ENCODE measurements at places on chromosomes 11 and 22.

DNA sequence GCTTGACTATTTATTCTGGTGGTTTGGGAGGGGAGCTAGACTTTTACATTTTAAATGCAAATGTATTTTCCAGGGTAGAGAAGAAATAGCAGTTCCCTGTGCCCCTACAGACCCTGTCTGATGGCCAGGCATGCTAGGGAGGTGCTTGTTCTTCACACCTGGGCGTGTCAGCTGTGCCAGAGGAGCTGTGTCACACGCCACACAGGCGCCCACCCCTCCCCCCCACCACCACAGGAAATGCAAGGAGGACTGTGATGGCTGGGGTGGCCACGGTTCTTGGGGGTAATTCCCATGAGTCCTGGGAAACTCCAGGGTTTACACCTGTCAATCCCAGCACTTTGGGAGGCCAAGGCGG is 82.2 kb downstream of the FLI1 start:
- DNase-seq = no peak

GRCh38 chr22:41922328-41922727 is 4.3 kb downstream of the TNFRSF13C start:
- no peak for DNase-seq

GRCh38 chr11:120102050-120102863 is 35.7 kb downstream of the TRIM29 start:
- no peak for DNase-seq

DNA sequence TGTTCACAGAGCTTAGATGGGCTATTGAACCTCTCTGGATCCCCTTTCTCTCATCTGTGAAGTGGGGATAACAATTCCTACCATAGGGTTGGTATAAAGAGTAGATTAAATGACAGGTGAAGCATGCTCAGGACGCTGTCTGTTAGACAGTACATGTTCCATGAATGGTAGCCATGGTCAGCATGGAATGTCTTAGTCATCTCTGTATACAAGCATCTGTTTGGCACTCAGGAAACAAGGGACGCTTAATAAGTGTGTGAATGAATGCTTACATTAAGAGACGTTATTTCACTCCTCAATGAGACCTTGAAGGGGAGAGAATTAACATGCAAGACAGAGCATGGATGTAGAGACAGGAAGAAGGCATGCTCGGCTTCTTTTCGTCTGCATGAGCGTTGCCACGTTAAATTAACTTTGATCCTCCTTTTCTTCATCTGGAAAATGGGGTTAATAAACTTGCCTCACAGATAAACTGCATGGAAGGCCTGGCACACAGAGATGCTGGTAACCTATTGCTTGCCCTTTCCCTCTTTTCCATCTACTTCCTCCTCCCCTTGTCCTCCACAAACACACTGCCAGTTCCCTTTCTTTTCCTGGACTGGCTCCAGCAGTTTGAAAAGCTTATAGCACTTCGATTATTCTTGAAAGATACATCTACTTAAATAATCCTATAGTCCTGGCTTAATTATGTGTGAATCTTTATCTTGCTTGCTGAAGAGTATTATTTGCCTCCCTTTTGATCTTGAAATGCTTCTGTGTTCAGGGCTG is 267.2 kb upstream of the MTNR1B start:
- DNase-seq = no peak

DNA sequence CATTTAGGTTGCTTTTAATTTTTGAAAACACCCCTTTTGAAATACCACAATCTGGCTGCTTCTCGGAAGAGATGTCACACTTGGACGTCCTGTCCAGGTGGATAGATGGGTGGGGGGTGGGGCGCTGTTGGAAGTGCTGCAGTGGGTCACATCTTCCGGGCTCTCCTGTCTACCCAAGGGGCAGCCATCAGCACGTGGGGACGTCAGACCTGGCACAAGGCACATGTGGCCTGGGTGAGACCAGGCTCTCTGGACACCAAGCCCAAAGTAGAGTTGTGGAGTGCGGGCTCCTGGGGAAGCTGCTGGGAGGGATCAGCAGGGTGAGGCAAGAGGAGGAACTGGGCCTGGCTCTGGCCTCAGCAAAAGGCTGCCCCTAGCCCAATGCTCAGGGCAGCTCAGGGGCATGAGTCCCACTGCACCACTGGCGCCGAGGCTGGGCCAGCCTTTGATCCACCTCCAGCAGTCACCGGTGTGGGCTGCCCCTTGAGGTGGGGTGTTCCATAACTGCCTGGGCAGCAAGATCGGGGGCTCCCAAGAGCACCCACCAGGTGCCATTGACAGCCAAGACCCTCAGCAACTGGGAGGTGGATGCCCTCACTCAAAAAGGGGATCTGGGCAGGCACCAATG is 68.6 kb upstream of the CCND1 start:
- no peak for DNase-seq

DNA sequence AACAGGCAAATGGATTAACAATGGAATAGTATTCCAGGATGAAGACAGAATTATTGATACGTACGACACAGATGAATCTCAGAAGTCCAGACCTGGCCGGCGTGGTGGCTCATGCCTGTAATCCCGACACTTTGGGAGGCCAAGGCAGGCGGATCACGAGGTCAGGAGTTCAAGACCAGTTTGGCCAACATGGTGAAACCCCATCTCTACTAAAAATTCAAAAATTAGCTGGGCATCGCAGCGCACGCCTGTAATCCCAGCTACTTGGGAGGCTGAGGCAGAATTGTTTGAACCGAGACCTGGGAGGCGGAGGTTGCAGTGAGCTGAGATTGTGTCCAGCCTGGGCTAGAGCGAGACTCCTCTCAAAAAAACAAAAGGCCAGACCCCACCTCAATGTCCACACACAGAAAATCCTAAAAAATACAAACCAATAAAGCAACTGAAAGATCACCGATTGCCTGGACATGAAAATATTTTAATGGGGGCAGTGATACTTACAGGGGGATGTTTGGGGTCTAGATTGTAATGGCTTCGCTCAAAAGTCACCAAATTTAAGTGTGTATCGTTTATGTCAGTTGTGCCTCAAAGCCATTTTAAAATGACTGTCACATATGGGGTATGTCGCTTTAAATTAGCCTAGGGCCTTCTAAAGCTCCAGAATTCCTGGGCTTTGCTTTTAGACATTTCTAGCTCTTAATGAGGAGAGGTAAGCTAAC is 3.8 kb downstream of the RPS25 start:
- no peak for DNase-seq

DNA sequence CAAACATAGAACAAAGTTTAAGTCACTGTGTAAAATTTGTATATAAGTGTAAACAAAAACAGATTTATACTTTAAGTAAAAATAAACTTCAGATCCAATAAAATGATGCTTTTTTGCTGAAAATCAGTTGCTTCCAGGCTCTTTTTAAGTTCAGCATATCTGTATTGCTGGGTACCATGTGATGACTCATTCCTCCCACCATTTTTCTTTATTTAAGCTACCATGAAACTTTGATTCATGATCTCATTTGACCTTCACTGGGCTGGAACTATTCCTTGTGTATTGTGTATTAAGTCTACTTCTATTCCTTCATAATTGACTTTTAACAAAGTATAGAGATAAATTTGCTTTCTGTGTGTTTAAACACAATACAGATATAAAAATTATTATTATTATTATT is 46.3 kb upstream of the RRM1 start:
- no peak for DNase-seq

- no peak for DNase-seq
Observed at GRCh38 chr22:47379037-47379436, 616.6 kb downstream of the TBC1D22A start.

DNA sequence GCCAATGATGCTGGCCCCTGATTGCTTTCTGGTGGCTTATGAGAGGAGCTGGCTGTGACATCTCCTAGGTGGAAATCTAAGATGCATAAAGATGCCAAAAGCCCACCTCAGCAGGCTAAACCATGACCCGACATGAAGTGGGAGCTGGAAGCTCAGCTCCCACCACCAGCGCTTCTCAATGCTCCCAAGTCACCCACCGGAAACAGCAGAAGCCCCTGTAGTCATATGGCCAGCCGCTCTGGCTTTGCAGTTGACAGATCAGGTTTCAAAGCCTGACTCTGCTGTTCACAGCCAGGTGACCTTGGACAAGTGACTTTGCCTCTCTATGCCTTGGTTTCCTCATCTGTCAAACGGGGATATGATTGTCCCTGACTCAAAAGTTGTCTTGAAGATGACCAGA is 29.1 kb upstream of the ANO1 start:
- DNase-seq = no peak

DNA sequence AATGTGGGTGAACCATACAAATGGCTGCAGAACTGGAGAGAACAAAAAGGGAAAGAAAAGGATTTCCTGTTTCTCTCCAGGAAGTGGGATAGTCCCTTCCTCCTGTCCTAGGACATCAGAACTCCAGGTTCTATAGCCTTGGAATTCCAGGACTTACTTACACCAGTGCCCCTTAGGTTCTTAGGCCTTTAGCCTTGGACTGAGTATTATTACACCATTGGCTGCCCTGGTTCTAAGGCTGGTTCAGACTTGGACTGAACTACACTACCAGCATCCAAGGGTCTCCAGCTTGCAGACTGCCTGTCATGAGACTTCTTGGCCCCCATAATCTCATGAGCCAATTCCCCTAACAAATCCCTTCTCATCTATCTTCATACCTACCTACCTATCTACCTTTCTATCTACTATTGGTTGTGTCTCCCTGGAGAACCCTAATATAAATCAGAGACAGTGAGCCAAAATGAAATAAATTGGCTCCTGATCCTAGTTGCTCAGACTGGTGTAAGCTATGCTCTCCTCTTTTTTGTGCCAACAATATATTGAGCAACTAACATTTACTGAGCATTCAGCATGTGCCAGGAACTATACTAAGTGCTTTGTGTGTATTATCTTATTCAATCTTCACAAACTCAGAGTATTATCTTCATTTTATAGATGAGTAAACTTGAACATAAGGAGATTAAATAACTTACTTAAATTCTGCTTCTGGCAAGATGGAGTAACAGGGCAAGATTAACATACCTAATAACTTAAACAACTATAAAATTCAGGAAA is 303.7 kb downstream of the TTC28 start:
- DNase-seq = no peak

DNA sequence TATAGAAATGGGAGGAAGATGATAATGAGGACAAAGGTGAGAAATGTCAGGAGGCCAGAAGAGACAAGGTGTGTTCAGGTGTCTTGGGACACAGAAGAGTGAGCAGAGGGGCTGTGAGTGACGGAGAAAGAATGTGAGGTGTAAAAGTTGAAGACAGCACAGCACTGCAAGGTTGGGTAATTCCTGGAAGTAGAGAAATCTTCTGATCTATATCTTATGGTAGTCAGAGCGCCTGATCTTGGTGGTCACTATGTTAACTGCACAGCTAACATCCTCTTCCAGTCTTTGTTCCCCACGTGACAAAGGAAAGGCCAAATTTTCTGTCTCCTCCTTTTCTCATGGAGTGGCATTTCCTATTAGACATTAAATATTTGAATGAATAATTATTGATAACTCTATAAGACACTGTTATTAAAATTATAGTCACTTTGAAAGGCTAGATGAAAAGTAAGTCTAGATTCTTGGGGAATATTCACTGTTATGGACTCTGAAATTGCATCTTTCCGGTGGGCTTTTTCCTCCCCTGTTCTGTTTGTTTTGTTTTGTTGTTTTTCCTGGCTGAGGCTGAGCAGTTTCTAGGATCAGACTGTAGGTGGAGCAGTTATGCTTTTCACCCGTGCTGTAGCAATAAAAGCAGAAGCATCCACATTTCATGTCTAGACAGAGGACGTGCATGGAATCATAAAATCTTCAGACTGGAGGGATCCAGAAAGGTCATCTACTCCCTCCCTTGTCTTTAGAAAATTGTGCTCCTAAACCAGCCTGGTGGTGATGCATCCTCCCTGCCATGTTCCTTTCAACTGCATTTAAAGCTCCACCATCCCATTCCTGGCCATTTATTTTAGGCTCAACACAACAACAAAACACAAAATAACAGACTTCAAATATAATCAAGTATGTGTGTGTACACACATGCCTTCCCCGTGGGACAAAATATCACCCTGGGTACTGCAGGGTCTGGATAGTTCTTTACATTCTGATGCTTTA is 26.6 kb downstream of the SC5D start:
- no peak for DNase-seq

DNA sequence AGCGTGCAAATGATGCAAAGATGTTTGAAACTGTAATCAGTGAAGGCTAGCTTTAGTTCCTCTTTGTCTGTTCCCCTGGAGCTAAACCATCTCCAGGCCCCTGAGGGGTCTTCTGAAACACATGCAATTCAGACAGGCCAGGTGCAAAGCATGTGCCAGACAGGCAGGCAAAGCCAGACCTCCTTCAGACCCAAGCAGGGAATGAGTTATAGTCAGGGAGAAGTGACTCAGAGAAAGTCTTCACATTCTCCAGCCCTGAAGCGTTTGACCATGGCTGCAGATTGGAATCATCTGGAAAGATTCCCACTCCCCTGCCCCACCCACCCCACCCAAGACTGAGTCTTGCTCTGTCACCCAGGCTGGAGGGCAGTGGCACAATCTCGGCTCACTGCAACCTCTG is 187.0 kb upstream of the ISX start:
- DNase-seq = no peak

GRCh38 chr22:31630331-31631329 is 31.4 kb downstream of the PISD start:
- DNase-seq = peak; percentile 59

- DNase-seq = no peak
Observed at GRCh38 chr11:27930946-27931345, 177.0 kb downstream of the KIF18A start.

- DNase-seq = peak; percentile 71
Observed at GRCh38 chr11:34439610-34440198, 970 bp downstream of the CAT start.

DNA sequence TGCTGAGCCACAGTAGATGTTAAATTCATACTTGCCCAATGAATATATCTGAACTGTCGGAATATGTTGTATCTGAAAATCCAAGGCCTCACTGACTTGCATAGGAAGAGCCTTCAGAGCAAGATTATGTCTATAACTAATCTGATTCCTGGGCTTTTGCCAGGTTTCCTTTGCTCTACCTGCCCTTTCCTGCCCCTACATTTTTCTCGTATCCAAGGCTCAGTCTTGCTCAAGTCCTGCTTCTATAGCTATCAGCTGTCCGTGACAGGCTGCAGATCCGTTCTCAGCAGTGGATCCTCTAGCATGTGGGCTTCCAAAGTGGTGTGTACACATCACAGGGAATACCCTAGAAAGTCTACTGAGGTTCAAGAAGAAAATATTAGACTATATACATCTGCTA is 18.8 kb upstream of the USP47 start:
- no peak for DNase-seq

DNA sequence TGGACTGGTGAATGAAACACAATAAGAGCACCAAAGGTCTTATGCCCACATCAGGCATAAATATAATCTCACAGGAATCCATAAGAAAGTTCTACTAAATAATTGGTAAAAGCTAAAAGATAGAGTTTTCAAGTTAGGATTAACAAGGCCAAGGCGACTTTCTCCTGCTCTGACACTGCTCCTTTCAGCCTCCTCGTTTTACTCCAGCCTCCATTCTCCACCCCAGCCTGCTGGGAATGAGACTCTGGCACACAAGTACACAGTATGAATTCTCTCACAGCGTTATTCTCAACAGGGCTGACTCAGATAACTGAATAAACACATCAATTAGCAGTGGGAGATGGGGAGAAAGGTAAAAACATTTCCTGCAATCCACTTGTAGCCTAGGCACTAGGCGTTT is 94.9 kb downstream of the APOL5 start:
- DNase-seq = no peak

- peak; percentile 61 for DNase-seq
Observed at GRCh38 chr11:6667733-6668374, 12.2 kb upstream of the DCHS1 start.

All from hematopoietic multipotent progenitor cell treated with erythropoietin and hydrocortisone succinate and interleukin-3 and kit ligand, for 17 days (in vitro differentiated cells).